ENCODE measurements at places on chromosomes 12 and 14.
A peak's percentile ranks its signal among the peaks of the same experiment; 100 is the strongest.

GRCh38 chr12:88313554-88313953 lies 171.4 kb downstream of the TMTC3 start:
- DNase-seq, result no peak

GRCh38 chr14:51922624-51923023 lies 62.2 kb downstream of the GNG2 start:
- DNase-seq, result no peak

DNA sequence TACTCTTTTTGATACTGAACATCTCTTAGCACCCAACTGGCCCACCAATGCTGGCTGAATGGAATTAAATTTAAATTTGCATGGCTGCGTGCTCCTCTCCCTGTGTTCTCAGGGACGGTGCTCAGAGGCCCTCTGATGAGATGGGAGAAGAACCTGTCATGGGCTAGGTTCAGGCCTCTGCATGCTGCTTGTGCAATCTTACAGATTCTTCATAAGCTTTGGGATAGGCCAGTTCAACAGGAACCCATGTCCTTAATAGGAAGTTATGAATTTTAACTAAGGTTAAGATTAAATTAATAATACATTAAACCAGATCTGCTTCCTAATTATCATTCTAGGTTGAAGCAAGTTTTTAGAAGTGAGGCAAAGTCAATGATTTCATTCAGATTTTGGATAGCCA lies 119.7 kb upstream of the LRIG3 start:
- no peak for DNase-seq

DNA sequence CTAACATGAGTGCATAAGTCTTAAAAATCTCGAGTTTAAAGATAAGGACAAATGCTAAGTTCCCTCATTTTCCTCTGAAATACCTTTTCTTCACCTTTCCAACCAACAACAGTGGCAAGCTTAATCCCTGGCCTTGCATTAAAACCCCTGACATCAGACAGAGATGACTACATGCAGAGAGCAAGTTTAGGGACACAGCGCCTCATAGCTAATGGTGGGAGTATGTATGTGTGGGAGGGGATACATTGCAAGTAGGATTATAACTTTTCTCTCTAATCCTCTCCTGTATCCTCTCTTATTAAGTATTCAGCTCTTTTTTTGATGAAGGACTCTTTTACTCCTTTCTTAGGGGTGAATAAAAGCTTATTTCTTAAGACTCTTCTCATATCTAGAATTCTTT lies 547.1 kb downstream of the CCER1 start:
- DNase-seq, result no peak

GRCh38 chr12:108633534-108634248 lies at the start of gene SELPLG:
SELPLG (minus strand) TSS chr12:108633894; CDS start chr12:108624307, 9,587 bp downstream.
- peak; percentile 91 for DNase-seq

- no peak for DNase-seq
These were observed 2.4 kb upstream of the HOXC12 start for GRCh38 chr12:53952335-53952694.

- DNase-seq, result no peak
These were observed 469 bp upstream of the LRFN5 start for GRCh38 chr14:41606282-41606531.

DNA sequence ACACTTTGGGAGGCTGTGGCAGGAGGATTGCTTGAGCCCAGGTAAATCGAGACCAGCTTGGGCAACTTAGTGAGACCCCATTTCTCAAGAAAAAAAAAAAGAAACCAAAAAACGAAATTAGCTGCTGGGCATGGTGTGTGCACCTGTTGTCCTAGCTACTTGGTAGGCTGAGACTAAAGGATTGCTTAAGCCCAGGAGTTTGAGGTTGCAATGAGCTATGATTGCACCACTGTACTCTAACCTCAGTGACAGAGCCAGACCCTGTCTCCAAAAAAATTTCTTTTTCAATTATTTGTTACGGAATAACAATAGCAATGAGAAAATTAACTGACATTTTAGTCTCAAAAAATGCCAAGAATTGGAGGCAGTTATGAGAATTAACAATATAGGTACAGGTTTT lies 128.0 kb downstream of the CCDC91 start:
- no peak for DNase-seq

GRCh38 chr14:53432378-53432802 lies 279.3 kb upstream of the DDHD1 start:
- peak; percentile 41 for DNase-seq

DNA sequence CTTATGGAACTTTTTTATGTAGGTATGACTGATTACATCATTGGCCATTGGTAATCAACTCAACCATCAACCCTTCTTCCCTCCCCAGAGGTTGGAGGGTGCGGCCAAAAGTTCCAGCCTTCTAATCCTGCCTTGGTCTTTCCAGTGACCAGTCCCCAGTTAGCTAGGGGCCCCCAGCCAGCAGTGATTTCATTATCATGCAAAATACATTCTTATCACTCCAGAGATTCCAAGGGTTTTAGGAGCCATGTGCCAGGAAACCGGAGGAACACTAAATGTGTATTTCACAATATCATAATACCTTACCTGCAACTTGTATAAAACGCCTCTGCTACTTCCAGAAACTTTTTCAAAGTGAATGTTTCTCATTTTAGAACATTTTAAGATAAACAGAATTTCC lies 181.5 kb upstream of the PELI2 start:
- DNase-seq, result no peak

DNA sequence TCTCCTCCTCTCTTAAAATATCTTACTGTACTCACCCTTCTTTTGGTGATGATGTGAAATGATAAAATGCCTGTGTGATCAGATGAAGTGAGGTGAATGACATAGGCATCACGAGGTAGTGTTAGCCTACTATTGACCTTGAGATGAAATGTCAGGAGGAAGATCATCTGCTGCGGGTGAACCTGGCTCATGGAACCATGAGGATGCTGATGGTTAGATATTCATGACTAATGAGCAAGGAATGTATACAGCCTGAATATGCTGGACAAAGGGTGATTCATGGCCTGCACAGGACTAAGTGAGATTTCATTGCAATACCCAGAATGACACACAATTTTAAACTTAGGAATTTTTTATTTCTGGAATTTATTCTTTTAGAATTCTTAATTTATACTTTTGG lies 89.6 kb downstream of the DAAM1 start:
- DNase-seq, result no peak

DNA sequence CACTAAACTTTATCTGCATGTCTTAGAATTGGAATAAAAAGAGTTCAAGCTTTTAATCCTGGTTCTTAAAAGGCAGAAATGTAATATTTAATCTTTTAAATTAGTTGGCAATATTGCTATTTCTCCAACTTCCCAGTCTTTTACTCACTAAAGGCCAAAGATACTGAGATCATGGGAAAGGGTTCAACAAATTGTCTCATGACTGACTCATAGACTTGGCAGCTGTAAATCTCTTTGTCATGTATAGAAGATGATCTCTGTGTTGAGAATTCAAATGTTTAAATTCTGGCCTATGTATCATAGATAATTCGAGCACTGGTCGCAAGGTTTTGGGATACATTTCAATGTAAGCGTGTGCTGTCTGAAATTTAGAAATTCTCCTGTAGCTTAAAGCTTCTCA lies 40.1 kb upstream of the STRAP start:
- DNase-seq, result no peak

DNA sequence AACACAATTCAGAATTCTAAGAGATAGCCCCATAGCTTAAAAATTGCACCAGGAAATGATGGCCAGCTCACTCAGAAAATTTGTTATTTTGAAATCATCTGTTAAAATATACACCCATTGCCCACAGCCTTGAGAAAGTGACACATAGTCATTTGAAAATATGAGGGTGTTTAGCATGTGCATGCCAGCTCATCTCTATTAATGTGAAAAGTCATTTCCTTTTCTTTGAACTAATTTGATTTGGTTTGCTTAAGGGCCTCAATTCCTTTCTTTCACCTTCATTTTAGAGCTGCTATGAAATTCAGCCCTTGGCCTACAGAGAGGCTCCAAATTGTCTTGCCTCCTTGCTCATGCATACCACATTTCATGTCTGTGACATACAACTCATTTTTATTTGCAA lies 241.4 kb downstream of the PHLDA1 start:
- no peak for DNase-seq

- DNase-seq, result no peak
These were observed 503.8 kb upstream of the RPL10L start for GRCh38 chr14:47155395-47155794.

DNA sequence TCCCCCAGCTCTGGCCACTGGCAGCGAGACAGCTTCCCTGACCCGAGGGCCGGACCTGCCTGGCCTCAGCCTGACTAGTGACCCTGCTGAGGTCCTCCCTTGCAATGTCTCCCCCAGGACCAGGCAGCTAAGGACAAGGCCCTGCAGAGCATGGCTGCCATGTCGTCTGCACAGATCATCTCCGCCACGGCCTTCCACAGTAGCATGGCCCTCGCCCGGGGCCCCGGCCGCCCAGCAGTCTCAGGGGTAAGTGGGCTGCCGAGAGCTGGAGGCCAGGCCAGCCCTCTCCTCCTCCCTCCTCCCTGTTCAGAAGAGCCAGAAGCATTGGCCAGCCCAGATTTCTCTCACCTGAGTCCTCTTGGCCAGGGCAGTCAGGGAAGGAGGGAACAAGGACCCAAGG lies 58.1 kb downstream of the TEAD4 start:
- DNase-seq, result no peak

Data from germinal center (tissue), 1 donor.